Activated T-cell treated with anti-CD3 and anti-CD28 coated beads, Interleukin-2, amount 50 U/mL, for 4 hours (primary cell): ENCODE measurements at places on chromosomes 2 and 18. TPM values are rescaled to one million over a fixed set of nuclear protein-coding genes. Genes with fewer than 3 reads are reported as not detected.

The RPRD1A gene
- 19.7 TPM for total RNA-seq

The RNF125 gene
- 29.3 TPM for total RNA-seq

The SP140 gene
- total RNA-seq: 50.6 TPM

The CD8B2 gene
- 0.11 TPM for total RNA-seq

The ITGAV gene
- 4.7 TPM for total RNA-seq

The UGT1A5 gene
- not detected for total RNA-seq

The GPR75 gene
- total RNA-seq: 2.4 TPM

The SERPINB4 gene
- not detected for total RNA-seq

The GLI2 gene
- total RNA-seq: 0.28 TPM

The LIPG gene
- total RNA-seq: 0.15 TPM

The UGT1A4 gene
- total RNA-seq: not detected

The DCDC2C gene
- not detected for total RNA-seq

The SH3BP4 gene
- 0.30 TPM for total RNA-seq

GRCh38 chr2:23772684-23773083 lies 154.2 kb downstream of the ATAD2B start:
- no peak for DNase-seq

GRCh38 chr2:56185582-56186046 lies 1.8 kb downstream of the CCDC85A start:
- DNase-seq: no peak

- no peak for DNase-seq
These were observed 64.2 kb downstream of the RBMS1 start for GRCh38 chr2:160429248-160430000.

GRCh38 chr18:35110554-35111485 lies 69.6 kb downstream of the MAPRE2 start:
- DNase-seq: no peak

- DNase-seq: no peak
These were observed 128.5 kb upstream of the LGALSL start for GRCh38 chr2:64325477-64325851.

- no peak for DNase-seq
These were observed 12.0 kb downstream of the PSMD1 start for GRCh38 chr2:231068525-231069222.

DNA sequence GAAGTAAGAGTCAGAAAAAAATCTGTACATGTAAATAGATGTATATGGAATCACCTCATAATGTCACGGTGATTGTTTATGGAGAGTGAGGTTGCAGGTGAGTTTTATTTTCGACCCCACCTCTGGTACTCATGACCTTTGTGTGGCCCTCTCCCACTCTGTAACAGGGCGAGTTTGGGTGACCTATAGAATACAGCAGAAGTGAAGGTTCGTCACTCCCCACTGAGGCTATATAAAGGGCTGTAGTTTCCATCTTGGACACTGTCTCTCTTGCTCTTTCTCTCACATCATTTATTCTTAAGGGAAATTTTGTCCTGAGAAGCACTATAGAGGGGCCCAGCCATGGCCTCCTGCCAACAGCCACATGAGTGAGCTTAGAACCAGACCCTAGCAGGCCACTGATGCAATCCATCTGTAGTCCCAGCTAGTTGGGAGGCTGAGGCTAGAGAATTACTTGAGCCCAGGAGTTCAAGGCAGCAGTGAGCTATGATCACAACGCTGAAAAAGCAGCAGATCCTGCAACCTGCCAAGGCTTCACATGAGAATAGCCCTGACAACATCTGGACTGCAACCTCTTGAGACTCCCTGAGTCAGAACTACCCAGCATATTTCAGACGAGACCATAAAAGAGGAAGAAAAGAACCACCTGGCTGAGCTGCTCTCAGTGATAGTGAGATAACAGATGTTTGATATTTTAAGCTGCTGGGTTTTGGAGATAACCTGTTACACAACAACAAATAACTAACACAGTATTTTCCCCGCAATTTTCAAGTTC lies 74.3 kb upstream of the SLC1A4 start:
- no peak for DNase-seq

DNA sequence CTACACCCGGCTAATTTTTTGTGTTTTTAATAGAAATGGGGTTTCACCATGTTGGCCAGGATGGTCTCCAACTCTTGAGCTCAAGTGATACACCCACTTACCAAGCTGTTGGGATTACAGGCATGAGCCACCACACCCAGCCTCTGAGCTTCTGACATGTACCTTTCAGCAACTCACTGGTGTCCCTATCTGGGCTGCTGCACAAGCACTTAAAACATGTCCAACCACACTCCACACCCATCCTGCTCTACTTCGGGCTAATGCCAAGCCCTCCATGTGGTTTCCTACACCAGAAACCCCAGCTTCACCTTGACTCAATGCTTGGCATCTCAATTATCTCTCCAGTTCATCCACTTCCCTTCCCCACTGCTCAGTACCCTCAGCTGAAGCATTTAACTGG lies 22.4 kb upstream of the ARMC9 start:
- no peak for DNase-seq

DNA sequence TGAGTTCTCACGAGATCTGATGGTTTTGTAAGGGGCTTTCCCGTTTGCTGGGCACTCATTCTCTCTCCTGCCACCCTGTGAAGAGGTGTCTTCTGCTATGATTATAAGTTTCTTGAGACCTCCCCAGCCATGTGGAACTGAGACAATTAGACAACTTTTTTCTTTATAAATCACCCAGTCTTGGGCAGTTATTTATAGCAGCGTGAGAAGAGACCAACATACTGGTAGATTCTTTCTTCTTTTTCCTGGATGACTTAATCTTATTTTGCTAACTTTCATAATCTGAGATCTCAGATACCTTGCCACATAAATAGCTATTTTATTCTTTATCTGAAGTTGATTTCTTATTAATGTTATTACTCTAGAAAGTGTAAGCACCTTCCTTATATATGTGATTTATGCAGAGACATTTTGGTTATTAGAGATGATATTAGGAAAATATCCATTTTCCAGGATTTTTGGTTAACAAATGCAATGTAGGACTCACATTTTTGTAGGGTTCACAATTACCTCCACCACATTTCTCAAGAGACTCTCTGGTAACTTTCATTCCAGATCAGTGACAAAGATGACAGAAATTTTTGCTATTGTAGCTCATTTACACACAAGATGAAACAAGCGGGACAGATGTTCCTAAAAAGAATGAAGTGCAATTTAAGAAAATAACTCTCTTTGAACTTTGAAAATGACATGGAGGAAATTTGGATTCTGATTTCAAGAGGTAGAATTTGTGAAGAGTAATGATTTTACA lies 97.9 kb upstream of the RND3 start:
- no peak for DNase-seq

GRCh38 chr18:60596928-60597327 lies 224.4 kb upstream of the MC4R start:
- DNase-seq: no peak

DNA sequence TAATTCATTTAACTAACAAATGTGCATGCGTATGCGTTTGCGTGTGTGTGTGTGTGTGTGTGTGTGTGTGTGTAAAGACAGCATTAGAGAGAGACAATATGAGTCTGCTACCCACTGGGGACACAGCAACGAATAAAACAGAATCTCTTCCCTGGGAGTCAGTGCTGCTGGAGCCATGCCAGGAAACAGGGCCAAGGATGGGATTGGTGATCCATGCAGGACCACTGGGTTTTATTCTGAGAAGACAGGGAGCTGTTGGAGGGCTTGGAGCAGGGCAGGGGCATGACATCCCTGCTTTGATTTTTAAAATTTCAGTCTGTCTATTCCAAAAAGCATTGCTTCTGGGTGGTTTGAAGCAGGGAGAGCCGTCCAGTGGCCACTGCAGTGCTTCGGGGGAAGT lies 62.9 kb downstream of the PDCL3 start:
- DNase-seq: no peak

GRCh38 chr2:234951664-234952269 lies at the start of gene SH3BP4:
SH3BP4 (plus strand) TSS chr2:234952017; CDS start chr2:235035003, 82,986 bp downstream.
- DNase-seq: no peak

DNA sequence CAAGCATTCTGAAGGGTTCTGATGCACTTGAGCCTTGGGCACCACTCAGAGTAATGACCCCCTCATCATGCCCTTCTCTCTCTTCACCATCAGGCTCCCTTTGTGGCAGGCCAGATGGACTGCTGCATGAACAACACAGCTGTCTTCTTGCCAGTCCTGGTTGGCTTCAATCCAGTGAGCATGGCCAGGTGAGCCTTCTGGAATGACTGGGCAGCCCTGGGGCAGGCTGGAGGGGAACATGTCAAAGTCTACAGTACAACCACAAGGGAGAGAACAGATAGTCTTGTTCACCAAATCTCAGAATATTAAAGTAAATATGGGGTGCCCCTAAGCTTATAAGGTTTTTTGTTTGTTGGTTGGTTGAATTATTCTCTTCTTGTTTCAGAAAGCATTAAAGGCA lies 4.4 kb downstream of the GCKR start:
- DNase-seq: no peak

GRCh38 chr2:2586068-2586776 lies 255.1 kb upstream of the MYT1L start:
- DNase-seq: no peak

- DNase-seq: no peak
These were observed 100.6 kb downstream of the TFCP2L1 start for GRCh38 chr2:121184248-121184862.

- DNase-seq: no peak
These were observed 244.7 kb downstream of the CCDC178 start for GRCh38 chr18:33195795-33196194.

GRCh38 chr18:64639536-64639935 lies 490.6 kb upstream of the LINC00305 start:
- DNase-seq: no peak

- no peak for DNase-seq
These were observed 93.9 kb downstream of the KLF7 start for GRCh38 chr2:207071820-207072219.

DNA sequence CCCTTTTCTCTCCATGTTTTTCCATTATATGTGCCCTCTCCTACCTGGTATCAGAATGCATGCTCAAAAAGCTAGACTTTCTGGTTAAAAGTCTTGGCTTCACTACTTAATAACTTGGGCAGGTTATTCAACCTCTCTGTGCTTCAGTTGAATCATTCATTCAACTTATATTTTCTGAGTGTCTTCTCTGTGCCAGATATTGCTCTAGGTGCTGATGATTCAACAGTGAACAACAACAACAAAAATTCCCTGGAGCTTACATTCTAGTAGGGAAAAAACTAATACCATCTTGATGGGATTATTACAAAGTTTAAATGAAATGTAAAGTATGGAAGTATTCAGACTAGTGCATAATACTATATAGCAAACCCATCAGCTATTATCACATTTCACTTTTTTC lies 55.2 kb downstream of the SOS1 start:
- DNase-seq: no peak

DNA sequence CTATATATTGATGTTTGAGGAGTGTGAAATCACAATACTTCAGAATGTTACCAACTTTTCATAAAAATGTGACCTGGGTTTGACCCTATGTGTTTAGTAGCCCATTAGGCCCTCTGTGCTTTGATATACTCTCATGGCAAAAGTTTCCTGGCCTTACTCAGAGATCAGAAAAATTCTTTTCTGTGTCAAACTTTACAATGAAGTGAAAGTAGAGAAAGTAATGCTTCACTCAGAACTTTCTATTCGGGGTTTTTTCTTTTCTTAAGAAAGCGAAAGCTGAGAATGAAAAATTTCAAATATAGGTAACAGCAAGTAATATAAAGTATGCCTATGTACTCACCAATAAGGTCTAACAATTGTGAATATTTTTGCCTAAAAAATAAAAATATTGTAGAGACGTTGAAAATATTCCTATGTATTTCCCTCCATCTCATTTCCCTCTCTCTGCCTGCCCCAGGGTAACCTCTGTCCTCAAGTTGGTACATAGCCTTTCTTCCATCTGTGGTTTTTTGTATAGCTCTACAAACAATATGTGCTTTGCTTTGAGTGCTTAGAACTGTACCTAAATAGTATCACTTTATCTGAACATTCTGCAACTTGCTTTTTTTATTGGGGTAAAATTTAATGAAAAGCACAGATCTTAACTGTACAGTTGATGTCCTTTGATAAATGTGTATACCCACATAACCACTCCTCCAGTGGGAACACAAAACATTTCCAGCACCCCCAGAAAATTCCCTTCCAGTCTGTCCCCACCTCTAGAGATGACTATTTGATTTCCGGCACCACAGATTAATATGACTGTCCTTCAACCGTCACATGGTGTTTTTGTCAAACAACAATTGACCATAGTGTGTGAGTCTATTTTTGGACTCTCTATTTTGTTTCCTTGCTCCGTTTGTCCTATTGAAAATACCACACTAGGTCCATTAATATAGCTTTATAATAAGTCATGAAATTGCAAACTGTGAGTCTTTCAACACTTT lies 10.3 kb upstream of the ACKR3 start:
- no peak for DNase-seq

- no peak for DNase-seq
These were observed 22.4 kb downstream of the CRYGD start for GRCh38 chr2:208101716-208102631.

- DNase-seq: no peak
These were observed 136.2 kb downstream of the WDR7 start for GRCh38 chr18:56787390-56787789.

DNA sequence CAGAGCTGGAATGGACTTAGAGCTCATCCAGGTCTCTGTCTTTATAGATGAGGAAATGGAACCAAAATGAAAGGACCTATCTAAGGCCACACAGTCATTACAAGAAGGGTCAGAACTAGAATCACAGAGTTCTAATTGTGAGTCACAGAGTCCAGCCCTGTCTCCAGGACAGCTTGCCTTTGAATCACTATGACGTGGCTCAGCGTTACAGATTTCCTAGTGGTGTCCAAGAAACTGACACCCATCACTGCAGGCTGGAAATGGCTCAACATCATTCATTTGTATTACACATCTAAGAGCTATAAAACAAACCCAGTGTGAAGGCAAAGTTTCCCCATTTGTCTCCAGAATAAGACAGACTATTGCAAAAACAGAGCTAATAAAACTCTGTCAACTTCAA lies 164.3 kb upstream of the SIX2 start:
- DNase-seq: no peak

DNA sequence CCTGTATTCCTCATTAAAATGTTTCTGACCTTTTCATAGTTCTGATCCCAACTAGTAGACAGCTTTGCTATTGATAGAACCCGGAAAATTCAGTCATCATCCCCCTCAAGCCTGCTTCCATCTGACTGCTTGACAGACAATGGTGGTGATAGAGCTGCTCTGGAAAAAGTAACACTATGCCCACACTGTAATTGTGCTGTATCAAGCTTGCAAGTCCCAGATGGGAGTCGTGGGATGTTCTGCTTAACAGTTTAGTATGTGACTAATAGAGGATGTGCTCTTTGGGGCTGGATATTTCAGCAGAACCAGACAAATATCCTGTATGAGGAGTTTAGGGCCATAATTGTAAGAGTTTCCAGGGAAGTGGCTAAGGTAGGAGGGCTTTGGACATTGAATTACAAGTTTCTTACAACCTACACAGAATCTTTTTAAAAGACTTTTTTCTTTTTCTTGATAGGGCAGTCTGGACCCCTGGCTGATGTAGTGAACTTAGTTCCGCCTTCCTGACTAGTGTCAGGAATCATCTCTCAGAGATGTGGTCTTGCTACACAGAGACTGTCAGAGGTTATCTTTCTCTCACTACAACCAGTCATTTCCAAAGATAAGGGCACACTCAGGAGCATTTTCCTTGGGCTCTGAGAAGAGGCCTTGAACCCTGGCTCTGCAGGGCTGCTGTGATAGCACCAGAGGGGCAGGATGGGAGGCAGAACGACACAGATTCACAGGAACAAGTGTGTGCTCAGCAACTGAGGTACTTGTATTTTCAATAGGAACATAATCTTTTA lies 158.0 kb upstream of the RBMS1 start:
- no peak for DNase-seq
